ENCODE measurements at places on chromosomes 6 and 20.

DNA sequence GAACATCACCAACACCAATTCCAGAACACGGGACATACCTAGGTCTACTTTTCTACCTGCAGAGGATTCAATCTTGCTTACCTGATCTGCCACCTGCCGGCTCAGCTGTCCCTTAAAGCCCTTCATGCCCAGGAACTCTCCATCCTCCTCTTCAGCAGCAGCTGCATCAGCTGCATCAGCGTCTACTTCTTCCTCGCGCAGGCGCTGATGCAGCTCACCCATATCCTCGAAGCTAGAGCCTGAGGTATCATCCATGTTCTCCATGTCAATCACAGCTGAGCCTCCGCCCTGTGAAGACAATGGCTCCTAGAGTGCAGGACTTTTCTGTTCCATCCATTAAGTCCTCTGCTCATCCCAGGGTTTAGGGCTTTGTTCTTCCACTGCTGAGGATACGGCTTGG, 918 bp downstream of the YIPF3 start:
- DNase-seq, result no peak

DNA sequence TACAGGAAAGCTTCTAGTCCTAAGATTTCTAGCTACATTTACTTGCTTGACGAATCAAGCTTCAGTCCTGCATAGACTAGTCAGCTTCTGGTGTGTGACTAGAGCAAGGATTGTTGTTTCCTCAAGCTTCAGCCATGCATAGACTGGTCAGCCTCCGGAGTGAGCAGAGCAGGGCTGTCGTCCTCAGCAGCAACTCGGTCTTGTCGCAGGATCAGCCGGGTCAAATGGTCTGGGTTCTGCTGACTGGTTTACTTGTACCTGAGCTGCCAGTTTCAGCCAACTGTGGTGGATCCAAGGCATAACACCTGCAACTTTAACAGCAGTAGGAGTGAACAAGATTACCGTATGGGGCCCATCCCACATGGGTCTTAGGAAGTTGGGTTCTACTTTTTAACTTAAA, 10.8 kb upstream of the GMPR start:
- DNase-seq, result no peak

- DNase-seq, result no peak
Measured at GRCh38 chr20:52889225-52889624, 82.9 kb upstream of the TSHZ2 start.

- peak; percentile 52 for DNase-seq
Measured at GRCh38 chr6:159008656-159009288, 8.8 kb upstream of the RSPH3 start.

DNA sequence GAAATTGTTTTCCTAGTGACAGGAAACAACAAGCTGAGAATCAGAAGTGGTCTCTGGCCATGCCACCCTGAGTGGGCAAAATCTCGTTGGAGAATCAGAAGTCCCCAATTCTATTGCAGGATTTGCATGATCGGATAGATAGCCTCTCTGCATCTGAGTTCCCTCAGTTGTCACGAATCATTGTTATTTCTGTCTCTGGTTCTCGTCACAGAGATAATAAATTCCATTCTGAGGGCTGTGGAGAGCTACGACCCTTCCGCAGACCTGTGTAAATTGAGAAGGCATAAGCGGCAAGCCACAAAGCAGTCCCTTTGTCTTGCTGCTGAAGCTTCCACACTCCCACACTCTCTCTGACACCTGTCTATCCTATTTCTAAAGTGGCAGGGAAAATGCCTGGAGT, 102.4 kb upstream of the CNR1 start:
- no peak for DNase-seq

DNA sequence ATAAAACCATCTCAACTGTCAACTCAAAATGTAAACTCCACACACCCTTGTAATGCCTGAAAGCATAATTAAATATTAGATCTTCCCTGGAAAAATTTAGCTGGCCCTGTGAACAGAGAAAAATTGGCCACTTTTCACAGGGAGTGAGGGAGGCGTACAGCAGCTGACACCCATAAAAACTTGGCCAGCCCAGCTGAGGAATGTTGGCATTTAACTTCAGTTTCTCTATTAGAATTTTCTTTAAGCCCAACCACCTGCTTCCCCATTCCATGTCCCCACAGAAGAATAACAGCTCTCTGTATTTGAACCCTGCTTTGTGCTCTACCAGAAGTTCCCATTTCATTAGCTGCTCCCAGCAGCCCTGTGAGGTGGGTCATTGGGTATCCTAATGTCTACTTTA, 41.0 kb downstream of the PKHD1 start:
- no peak for DNase-seq

GRCh38 chr6:112337209-112337638, 9.9 kb upstream of the RFPL4B start:
- peak; percentile 81 for DNase-seq

DNA sequence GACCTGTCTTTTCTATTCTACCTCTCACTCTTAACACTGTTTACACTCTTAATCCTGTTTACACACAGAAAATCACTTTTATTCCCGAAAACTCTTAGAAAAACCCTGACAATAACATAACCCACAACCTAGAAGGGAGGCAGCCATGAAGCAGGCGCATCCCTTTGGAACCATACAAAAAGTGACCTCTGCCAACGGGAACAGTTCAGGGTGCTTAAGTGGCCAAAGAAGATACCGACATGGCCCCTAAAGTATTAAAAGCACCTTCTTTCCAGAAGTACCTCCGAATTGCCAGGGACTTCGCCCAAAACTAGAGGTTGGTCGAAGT, 490 bp downstream of the MMUT start:
- DNase-seq, result peak; percentile 19

DNA sequence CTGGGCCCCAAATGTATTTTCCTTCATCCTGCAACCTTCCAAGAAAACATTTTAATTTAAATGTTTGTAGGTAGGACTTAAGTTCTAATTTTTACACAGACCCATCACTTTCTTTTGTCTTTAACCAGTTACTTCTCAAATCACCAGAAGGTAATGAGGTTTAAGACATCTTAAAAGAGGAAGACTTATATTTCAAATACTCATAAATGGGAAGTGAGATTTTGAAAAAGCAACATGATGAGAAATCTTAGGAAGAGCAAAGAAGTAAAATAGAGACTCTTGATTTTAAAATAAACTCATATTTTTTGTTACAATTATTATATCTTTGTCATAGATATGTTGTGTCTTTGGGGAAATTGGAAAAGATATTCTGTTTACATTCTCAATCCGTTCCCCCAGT, 82.3 kb downstream of the SYNE1 start:
- DNase-seq, result no peak

DNA sequence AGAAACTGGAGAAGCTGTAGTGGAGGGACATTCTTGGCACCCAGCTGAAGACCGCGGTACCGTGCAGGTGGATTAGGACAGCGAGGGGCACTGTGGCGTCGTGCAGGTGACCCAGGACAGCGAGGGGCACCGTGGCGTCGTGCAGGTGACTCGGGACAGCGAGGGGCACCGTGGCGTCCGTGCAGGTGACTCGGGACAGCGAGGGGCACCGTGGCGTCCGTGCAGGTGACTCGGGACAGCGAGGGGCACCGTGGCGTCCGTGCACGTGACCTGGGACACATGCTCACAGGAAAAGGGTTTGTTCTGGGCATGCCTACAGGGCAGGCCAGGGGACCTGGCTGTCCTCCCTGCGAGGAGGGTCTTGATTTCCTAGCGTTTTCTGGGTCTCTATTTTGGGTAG, 29.2 kb upstream of the SMOC2 start:
- DNase-seq, result no peak

GRCh38 chr6:161511447-161512095, 237.7 kb upstream of the AGPAT4 start:
- DNase-seq, result no peak

- no peak for DNase-seq
Measured at GRCh38 chr6:146445233-146445632, 98.4 kb upstream of the RAB32 start.

DNA sequence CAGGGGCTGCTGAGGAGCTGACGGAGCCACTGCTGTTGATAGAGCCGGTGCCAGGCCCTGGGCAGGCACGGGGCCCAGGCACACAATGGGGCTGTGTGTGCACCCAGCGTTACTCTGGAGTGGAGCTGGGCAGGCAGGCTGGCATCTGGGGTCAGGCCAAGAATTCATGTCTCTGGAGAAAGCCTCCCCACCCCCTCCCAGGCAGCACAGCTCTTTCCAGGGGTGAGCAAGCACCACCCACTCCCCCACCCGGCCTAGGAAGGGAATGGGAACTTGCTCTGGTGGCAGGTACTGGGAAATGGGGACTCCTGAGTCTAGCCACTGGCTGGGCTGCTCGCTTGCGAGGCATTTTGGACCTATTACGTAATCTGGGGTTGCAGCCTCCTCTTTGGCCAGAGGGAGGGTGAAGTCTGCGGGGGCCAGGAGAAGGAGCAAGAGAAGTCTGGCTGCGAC, 22.7 kb downstream of the TFEB start:
- no peak for DNase-seq

- no peak for DNase-seq
Measured at GRCh38 chr20:22213271-22213670, 371.1 kb downstream of the FOXA2 start.

DNA sequence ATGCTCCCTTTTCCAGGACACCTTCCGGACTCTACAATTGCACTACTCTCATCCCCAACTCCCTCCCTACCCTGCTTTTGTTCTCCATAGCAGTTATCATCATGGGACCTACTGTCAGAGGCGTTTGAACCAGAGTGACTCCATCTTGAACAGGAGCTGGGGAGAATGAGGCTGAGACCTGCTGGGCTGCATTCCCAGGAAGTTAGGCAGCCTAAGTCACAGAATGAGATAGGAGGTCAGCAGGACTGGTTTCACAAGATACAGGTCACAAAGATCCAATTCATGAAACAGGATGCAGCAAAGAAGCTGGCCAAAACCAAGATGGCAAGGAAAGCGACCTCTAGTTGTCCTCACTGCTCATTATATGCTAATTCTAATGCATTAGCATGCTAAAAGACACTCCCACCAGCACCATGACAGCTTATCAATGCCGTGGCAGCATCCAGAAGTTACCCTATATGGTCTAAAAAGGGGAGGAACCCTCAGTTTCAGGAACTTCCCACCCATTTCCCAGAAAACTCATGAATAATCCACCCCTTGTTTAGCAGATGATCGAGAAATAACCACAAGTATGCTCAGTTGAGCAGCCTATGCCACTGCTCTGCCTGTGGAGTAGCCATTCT, 15.6 kb downstream of the SLC13A3 start:
- no peak for DNase-seq

GRCh38 chr6:329888-330691, 37.8 kb downstream of the DUSP22 start:
- no peak for DNase-seq

DNA sequence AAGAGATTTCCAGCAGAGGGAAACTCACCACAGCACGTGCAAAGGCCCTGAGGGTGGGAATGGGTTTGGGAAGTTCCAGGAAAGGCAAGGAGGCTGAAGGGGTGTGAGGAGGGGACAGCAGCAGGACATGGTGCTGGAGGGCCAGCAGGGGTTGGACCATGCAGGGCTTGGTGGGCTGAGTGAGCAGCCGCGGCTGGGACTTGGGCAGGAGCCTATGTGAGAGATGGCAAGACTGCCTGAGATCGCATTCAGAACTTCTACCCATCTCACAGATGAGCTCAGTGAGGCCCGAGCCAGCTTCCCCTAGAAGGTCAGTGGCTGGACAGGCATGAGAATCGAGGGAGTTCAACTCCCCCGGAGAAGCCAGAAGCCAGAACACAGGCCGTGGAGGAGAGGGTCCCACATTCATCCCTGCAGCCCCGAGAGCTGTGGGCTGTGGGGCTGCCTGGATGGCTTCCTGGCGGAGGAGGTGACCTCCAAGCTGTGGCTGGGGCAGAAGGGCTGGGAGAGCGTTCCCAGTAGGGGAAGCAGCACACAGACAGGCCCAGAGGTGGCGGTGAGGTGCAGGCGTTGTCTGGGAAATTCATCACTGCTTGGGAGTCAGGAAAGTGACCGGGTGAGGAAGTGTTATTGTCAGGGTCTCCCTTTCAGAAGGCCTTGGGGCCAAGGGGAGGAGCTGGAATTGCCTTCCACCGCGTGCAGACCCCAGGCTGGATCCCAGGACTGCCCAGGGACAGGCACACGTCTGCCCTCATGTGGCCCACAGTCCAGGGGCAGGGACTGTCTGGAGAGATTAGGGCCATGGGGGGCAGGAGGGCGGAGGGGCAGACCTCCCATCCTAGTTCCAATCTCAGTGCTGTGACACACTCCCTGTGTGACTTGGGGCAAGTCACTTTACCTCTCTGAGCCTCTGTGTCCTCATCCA, 103.8 kb downstream of the CEBPB start:
- no peak for DNase-seq

- no peak for DNase-seq
Measured at GRCh38 chr20:42894483-42894882, 295.2 kb downstream of the PTPRT start.

GRCh38 chr20:25626779-25627178, 3.0 kb upstream of the NANP start:
- no peak for DNase-seq

- no peak for DNase-seq
Measured at GRCh38 chr6:125182237-125183008, 28.9 kb downstream of the TPD52L1 start.

DNA sequence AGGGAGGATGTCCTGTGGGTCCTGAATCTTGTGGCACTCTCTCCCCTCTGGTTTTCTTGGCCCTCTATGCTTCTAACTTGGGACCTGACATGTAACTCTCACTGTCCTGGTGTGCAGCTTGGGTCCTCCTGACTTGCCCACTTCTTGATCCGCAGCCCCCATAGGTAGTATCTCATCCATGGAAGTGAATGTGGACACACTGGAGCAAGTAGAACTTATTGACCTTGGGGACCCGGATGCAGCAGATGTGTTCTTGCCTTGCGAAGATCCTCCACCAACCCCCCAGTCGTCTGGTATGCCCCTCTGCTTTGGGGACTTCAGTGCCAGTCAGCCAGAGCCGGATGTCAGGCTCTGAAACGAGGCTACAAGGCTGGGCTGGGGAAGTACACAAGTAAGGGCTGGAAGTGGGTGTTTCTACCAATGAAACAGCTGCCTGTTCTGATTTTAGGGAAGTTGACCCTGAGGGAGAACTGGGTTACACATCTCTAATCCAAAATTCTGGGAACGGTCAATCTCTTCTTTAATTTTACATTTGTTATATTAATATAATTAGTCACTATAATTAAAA, 641 bp downstream of the DBNDD2 start:
- DNase-seq, result no peak

DNA sequence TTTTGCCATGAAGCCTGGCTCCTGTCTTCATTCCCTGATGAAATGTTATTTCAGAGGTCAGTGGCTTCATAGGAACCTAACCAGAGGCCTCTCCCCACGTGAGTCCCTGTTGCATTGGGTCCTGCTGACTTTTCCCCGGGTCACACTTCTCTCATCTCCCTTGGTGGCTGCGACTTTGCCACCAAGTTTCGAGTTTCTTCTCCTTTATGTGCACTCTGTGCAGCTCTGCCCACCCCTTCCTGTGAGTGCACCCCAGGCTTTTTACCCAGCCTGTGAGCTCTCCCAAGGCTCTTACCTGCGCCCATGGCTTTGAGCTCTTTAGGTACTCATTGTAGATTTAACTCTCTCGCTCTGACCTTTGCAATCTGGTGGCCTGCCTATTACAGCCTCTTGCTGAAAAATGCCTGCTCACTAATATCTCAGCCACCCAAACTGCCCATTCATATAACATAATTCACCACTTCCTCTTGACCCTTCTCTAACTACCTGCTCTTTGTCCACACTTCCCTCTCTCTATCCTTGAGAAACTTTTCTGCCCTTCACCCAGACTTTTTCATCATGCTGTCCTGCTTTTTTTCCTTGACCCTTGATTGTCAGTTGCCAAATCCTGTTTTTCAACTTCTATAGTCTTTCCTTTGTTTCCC, 105.9 kb downstream of the SASH1 start:
- DNase-seq, result no peak

Data from D341Med (cell line).